ENCODE measurements at places on chromosomes 7 and 10. TPM values are rescaled to one million over a fixed set of nuclear protein-coding genes. Genes with fewer than 3 reads are reported as not detected.

Gene INMT
- 5.6 TPM for total RNA-seq

DNA sequence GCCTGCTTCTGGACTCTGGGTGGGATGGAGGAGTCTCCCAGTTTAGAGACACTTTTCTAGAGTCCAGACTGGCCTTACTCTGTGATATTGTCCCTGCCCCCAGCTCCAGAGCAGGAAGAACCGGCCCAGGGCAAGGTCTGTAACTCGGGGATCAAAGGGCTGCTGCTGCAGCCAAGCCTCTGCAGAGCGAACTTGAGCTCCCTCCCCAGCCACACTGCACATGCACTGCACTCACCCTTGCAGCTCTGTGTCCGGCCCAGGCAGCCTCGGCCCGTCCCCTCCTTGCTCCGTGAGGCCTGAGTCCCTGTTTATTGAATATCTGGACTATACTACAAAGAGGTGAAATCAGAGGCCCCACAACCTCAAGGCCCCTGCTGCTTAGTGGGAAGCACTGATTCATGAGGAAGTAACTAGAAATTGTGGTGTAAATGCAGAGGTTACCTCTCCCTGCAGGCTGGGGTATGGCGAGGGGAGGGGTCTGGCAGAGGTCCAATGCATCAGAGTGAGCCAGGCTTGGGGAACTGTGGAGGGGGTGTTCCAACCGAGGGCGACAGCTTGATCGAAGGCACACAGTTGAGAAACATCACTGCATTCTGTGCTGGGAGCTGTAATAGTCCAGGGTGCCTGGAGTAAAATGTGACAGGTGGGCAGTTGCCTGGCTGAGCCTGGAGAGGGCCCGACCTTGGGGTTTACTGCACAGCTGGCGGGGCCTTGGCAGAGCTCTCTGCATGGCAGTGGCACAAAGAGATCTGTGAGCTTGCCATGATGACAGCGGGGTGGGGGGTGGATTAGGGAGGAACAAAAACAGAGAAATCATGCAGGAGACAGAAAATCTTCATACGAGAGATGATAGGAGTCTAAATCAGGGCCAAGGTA, 49.1 kb downstream of the AOC1 start:
- no peak for DNase-seq
- H3K4me3 ChIP-seq = no peak overlapping the region
- H3K4me1 ChIP-seq = peaks cover 8% of the 10 kb centered on the region
- H3K27ac ChIP-seq = no peak overlapping the region

DNA sequence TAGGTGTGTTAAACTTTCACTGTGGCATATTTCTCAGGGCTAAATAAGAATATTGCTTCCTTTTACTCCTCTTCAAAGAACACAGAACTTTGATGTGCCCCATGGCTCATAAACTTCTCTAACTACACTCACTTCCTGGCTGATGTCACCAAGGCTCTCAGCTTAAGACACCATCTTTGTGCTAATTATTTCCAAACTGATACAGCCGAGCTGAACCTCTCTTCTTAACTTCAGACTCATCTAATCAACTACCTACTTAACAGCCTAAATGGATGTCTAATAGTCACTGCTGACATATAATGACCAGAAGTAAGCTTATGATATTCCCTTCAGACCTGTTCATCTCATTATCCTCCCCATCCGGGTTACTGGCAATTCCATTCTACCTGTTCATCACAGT, 3.6 kb downstream of the C10orf67 start:
- H3K36me3 ChIP-seq = no peaks in the 10 kb centered on the region
- no peak overlapping the region for H3K27ac ChIP-seq
- DNase-seq = no peak
- H3K4me3 ChIP-seq = no peak overlapping the region

DNA sequence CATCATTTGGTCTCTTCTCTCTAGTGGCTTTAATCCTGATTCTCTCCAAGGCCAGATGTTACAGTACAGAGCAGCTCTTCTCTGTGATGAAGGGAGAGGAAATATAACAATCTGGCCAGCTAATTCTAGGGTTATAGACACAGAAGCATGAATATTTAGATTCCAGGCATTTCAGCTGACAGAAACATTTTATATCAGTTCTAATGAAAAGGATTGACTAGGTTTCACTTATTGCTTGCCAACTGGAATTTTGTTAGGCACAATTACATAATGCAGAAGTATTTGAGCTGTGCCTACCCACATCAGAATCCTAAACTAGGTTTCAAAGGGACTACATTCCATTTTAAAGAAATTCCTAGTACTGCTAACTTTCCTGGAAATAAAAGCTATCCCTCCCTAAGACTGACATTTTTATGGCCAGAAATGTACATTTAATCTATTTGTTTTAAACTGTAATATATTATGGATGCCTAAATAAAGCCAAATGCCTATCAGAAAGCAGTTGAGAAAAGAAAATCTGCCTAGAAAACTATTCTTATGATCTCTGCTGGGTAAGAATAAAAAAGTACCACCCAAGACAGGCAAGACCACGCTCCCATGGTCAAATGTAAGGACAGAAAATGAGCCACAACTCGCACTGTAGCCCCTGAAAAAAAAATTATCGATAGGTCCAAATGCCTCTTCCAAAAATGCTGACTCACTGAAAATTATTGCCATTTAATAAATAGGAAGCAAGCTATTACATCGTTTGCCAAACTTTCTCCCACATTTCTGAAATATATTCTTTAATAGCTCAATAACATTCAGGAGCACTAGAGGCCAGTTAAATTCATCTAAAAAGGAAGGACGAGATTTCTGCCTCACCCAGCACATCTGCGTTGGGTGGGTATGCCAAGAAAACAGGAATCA, 498.1 kb downstream of the KCNMA1 start:
- no peaks in the 10 kb centered on the region for H3K27me3 ChIP-seq
- no peaks in the 10 kb centered on the region for H3K4me1 ChIP-seq
- no peaks in the 10 kb centered on the region for H3K36me3 ChIP-seq
- no peak overlapping the region for H3K27ac ChIP-seq

GRCh38 chr10:118720685-118721538, 33.9 kb downstream of the CACUL1 start:
- DNase-seq = no peak
- H3K4me3 ChIP-seq = no peak overlapping the region
- no peaks in the 10 kb centered on the region for H3K27me3 ChIP-seq
- H3K27ac ChIP-seq = no peak overlapping the region

- DNase-seq = no peak
- no peaks in the 10 kb centered on the region for H3K36me3 ChIP-seq
- H3K27ac ChIP-seq = no peak overlapping the region
- no peak overlapping the region for H3K4me3 ChIP-seq
- no peaks in the 10 kb centered on the region for H3K27me3 ChIP-seq
Measured at GRCh38 chr7:117126676-117127075, 173.4 kb downstream of the ST7 start.

DNA sequence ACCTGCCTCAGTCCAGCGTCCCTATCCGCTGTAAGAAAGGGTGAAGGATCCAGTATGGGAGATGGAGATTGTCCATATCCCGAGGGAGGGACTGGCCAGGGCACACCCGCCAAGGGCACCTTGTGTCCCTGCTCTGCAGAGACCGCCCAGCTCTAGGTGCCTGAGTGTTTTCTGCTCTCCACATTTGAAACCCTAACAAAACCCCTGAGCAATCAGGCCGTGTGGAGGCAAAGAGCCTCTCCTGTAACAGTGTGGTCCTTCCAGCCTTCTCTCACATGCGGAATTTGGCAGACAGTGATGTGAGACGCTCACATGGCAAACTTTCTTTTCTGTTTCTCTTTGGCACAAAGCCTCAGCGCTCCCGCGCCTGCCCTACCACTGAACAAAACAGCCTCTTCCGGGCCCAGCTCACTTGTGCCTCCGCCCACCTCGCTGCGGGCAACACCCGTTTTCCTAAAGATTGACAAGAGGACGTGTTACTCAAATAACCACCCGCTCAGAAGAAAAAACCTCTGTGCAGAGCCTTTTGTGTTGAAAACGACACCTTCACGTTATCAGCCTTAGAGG, 514.8 kb downstream of the DNAJB6 start:
- peaks cover 8% of the 10 kb centered on the region for H3K4me1 ChIP-seq
- no peak for DNase-seq
- no peak overlapping the region for H3K4me3 ChIP-seq
- H3K27ac ChIP-seq = no peak overlapping the region
- H3K36me3 ChIP-seq = no peaks in the 10 kb centered on the region
- no peaks in the 10 kb centered on the region for H3K27me3 ChIP-seq

- H3K36me3 ChIP-seq = no peaks in the 10 kb centered on the region
- no peak for DNase-seq
- no peak overlapping the region for H3K4me3 ChIP-seq
- H3K4me1 ChIP-seq = no peaks in the 10 kb centered on the region
- no peaks in the 10 kb centered on the region for H3K27me3 ChIP-seq
Measured at GRCh38 chr7:103715376-103716120, 269.5 kb upstream of the SLC26A5 start.

DNA sequence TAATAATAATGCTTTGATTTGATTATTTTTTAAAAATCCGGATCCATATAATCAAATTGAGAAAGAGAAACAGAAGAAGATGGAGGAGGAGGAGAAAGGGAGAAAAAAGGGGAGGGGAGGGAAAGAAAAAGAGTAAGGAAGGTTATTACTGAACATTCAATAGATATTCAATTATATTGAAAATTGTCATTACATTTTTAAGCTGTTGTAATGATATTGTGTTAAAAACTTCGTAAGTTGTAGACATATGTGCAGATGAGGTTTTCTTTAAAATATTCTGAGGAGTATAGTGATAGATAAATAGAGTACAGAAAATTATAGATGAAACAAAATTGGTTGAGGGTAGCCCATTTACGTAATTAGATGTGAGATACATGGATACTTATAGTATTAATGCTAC, 933.0 kb upstream of the PHF14 start:
- H3K36me3 ChIP-seq = no peaks in the 10 kb centered on the region
- H3K27me3 ChIP-seq = no peaks in the 10 kb centered on the region
- no peak for DNase-seq
- no peak overlapping the region for H3K27ac ChIP-seq
- H3K4me1 ChIP-seq = no peaks in the 10 kb centered on the region
